ENCODE measurements at places on chromosomes 6 and 20.
A peak's percentile ranks its signal among the peaks of the same experiment; 100 is the strongest.

GRCh38 chr6:85186546-85187175 is 263.2 kb upstream of the NT5E start:
- no peak for DNase-seq

- DNase-seq, result no peak
These were observed 21.3 kb downstream of the KCNG1 start for GRCh38 chr20:51001430-51002265.

DNA sequence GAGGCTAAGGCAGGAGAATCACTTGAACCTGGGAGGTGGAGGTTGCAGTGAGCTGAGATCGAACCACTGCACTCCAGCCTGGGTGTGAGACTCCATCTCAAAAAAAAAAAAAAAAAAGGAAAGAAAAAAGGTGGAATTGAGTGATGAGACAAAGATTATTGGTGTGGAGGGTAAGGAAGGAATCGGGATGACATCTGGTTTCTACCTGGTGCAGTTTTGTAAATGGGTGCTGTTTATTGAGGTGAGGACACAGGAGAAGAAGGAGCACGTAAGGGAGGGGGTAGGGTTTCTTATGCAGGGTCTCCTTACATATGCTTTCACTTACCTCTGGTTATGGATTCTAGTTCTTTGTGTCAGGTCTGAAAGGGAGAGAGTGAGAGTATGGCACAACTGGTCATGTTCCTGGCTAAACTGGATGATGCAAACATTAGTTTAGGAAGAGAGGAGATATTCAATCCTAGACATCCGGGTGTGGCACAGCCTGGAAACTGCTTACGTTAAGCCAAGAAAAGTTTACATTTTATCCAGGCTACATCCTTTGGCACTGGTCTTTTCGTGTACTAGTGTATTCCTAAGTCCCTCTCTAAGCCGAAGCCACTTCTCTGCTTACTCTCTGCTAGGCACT is 5.4 kb downstream of the RALY start:
- no peak for DNase-seq

GRCh38 chr20:408843-409696 is 971 bp downstream of the RBCK1 start:
- DNase-seq, result peak; percentile 56

GRCh38 chr6:4316867-4317400 is 181.6 kb upstream of the ECI2 start:
- DNase-seq, result no peak

- no peak for DNase-seq
These were observed 147.4 kb downstream of the FOXC1 start for GRCh38 chr6:1757131-1757530.

DNA sequence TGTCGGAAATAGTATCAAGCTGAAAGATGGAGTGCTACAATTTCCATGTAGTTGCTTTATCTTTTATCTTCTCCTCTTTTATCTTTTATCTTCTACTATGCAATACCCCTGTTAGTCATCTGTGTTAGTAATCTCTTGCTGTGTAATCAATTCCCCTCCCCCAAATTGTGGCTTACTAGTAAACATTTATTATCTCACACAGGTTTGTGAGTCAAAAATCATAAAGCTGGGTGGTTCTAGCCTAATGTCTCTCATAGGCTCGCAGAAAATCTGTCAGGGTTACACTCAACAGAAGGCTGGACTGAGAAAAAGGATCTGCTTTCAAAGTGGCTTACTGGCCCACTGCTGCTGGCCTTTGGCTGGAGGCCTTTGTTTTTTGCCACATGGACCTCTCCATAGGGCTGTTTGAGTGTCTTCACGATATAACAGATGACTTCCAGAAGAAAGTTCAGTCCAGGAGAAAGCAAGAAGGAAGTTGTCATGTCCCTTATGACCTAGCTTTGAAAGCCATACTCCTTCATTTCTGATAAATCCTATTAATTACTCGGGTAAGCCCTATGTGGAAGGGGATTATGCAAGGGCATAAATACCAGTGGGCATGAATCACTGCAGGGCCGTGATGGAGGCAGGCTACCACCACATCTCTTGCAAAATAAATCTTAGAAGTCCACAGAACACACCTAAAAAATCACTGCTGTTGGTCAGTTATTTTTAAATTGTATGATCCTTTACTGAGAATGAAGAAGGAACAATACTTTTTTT is 24.5 kb upstream of the PTCHD4 start:
- DNase-seq, result no peak

GRCh38 chr6:76403064-76403463 is 330.6 kb upstream of the IMPG1 start:
- DNase-seq, result no peak

DNA sequence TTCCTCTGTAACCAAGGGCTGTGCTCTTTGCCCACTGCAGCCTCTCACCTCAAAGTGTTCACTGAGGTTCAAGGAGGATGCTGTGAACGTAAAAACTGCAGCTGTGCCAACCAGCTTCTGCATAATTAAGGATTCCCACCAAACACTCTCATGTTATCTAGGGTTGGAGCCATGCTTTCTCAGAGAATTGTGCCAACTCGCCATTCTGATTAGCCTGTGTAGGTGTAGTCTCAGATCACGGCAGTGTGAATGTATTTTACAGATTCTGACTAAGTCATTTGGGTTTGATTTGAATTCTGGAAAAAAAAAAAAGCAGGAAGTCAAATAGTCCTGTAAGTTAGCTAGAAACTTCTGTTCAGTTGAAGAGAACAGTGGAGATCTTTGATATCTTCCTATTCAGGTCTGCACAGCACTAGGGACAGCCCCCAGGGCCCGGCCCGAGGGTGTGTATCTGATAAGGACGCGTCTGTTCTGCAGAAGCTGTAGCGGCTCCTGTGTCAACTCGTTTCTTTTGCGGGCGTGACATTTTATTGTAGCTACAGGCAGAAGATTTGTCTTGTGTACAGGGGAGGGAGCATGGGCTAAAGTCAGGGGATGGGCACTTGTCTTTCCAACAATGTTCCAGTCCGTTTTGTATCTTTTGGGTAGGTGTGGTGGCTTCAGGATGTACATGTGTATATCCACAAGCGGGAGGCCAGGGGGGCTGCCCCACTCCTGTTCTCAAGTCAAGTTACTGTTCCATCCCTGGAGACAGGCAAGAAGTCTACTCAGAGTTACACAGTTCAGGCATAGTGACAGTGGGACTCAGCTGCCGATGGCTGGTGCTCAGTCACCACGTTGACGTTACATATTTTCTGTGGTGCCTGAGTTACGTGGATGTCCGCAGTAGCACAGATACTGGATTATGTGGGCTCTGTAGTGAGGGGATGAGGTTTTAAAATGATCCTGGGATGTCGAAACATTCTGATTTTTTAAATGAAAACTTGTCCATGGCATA is 12.4 kb downstream of the IRF4 start:
- DNase-seq, result peak; percentile 75

- no peak for DNase-seq
These were observed 92.5 kb upstream of the ADGRF1 start for GRCh38 chr6:47134476-47135189.

DNA sequence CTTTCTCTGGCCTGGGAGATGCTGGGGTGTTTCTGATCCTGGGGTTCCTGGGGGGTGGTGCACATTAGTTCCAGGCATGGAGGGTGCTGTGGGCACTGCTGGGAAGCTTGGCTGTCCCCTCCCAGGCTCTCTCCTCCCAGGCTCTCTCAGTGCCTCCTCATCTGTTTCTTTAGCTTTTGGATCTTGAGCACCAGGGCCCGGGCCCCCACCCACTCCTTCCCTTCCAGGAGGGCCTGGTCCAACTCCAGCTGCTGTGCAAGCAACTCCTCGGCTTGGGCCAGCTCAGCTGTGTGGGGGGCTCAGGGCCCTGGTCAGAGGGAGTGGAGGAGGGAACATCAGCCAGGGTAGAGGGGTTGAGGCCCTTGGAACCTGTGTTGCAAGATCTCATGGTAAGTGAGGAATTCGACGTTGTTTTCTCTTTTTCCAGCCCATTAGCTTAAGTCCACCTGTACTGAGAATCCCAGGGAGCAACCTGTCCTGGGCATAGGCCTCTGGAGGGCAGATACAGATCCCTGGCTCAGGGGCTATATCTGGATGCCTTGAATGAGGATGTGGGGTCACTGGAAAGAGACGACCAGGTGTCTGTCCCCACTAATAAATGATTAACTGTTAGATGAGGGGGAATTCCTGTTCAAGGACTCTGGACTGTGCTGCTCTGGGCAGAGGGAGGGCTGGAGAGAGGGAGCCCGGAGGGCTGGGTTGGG is 34.5 kb upstream of the HLA-A start:
- no peak for DNase-seq

DNA sequence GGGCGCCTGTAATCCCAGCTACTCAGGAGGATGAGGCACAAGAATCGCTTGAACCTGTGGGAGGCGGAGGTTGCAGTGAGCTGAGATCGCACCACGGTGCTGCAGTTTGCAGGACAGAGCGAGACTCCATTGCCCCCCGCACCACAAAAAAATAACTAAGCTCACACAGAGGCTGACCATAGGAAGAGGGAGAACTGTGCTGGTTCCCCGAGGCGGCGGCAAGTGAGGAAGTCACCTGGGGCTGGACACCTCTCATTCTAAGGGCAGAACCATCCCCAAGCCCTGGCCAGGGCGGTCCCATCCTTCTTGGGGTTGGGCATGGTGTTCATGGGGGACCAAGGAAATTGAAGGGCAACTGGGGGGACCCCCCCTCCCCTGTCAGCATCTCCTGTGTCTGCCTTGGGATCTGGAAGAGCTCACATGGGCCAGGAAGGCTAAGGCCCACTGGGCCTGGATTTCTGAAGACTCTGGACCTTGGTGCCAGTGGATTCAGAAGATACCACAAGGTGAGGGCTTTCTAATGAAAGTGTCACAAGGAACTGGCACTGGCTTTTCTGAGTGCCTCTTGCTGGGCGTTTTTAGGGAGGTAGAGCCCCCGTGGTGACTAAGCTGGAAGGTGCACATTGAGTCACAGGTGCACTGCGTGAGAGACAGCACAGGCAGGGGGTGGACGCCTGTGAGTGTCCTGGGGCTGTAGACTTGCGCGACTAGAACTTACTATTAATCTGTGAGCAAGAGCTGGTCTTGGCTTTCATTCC is 11.5 kb downstream of the IRF4 start:
- peak; percentile 91 for DNase-seq

DNA sequence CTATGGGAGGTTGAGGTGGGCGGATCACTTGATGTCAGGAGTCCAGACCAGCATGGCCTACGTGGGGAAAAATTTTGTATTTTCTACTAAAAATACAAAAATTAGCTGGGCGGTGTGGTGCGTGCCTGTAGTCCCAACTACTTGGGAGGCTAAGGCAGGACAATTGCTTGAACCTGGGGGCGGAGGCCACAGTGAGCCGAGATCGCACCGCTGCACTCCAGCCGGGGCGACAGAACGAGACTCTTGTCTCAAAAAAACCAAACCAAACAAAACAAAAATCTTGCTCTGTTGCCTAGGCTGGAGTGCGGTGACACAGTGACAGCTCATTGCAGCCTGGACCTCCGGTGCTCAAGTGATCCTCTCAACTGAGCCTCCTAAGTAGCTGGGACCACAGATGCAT is 16.2 kb downstream of the OR2W1 start:
- DNase-seq, result no peak

- no peak for DNase-seq
These were observed 19.3 kb downstream of the JPH2 start for GRCh38 chr20:44167736-44168135.

GRCh38 chr6:127201321-127201720 is 65.3 kb upstream of the RNF146 start:
- no peak for DNase-seq

DNA sequence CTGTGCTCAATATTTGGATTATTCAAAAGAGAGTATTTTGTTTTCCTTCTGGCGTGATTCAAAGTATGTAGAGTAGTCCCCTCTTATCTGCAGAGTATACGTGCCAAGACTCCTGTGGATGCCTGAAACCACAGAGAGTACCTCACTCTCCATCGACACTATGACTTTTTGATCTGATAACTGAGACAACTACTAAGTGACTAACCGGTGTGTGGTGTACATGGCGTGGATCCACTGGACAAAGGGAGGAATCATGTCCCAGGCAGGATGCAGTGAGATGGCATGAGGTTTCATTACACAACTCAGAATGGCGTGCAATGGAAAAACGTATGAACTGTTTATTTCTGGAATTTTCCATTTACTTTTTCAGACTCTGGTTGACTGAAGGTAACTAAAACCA is 112.2 kb upstream of the PDE7B start:
- DNase-seq, result no peak

DNA sequence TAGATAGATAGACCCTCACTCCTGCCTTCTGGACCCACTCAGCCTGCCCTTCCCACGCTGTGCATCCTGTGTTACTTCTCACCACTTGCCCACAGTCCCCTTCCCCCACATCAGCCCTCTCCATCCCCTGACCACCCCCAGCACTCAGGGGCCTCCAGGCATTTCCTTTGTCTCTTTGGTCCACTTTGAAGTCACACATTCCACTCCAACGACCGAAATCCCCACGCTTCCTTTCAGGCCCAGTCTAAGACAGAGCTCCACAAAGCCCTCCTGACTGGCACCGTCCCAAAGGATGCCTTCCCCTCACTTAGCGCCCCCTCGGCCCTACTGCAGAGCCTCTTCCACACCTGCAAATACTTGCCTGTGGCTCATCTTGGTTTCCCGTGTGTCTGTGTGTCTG is 83.8 kb downstream of the FOXF2 start:
- DNase-seq, result no peak

- no peak for DNase-seq
These were observed 141.1 kb upstream of the EEF1E1 start for GRCh38 chr6:8243475-8243874.

DNA sequence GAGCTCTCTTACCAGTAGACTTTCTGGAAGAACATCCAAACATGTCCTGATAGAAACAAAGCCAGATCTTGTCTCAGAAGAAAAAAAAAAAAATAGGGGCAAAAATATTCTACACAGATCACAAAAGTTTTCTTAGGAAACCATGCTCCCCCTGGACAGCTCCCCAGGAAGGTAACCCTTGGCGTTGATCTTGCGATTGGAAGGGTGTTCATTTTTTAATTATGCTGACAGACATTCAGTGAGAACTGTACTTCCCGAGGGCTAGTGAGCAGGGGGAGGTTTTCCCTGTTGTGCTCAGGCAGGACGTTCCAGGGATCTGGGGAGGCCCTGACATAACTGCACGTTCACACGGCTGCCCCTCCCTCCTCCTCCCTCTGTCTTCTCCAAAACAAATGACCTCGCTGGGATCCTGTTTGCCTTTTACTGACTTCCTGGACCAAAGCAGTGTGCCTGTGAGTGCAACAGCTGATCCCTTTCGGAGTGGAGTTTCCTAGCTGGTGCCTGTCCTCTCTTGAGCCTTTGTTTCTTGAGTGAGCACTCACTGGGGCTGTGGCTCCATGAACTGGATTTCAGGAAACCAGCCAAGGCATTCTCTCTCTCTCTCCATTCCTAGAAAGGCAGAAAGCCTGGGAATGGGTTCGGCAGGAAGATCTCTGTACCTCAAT is 46.7 kb downstream of the MARCKS start:
- DNase-seq, result no peak
